Hematopoietic multipotent progenitor cell (in vitro differentiated cells): ENCODE measurements at places on chromosomes 2 and 18.

DNA sequence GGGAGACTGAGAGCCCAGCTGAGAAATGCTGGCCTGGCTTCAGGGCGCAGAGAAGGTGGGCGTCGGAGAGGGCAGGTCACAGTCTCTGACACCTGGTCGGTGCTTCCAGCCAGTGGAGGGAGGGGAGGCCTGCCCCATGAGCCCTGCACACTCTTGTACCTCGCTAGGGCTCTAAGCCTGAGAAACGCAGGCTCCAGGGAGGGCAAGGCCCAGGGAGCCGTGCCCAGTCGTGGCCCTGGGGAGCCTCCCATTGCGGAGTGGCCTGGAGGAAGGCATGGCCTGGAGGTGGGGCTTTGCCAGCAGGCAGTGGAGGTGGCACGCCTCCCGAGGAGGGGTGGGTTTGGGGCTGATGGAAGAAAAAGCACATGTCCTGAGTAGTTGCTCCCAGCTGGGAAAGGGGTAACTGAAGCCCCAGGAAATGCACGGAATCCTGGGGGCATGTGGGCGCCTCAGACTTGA lies 39.0 kb downstream of the MTERF4 start:
- DNase-seq: no peak

- no peak for DNase-seq
Observed at GRCh38 chr2:200397785-200398184, 91.3 kb downstream of the SPATS2L start.

GRCh38 chr2:88059979-88060906 lies 4.7 kb upstream of the KRCC1 start:
- DNase-seq: no peak

GRCh38 chr2:239249776-239250175 lies 151.0 kb downstream of the HDAC4 start:
- DNase-seq: no peak

- no peak for DNase-seq
Observed at GRCh38 chr2:111951486-111951885, 53.1 kb downstream of the MERTK start.

DNA sequence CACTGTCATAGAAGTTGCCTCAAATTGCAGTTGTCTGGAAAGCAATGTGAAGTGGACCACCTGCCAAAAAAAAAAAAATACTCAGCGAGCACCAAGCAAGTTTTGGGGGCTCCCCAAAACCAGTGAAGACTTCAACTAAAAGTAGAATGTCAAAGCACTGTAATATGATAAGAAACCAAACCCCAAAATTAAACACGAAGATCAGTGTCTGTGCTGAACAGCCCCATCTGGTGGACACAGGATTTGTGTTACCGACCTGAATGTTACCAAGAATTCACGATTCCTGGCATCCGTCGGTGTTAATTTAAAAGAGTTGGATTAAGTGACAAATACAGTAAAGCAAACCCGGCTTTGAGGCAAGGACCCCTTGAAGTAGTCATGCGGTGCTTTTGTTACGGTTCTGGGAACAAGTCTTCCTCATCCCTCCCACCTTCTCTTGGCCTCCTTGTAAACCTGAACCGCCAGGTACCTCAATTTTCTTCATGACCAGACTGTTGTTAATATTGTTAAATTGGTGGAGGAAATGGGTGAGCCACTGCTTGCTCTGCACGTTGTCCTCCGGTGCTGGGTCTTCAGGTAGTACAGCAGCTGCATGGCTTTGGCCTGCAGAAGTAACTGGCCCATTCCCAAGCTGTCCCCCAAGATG lies 31.3 kb upstream of the SSB start:
- peak; percentile 59 for DNase-seq

DNA sequence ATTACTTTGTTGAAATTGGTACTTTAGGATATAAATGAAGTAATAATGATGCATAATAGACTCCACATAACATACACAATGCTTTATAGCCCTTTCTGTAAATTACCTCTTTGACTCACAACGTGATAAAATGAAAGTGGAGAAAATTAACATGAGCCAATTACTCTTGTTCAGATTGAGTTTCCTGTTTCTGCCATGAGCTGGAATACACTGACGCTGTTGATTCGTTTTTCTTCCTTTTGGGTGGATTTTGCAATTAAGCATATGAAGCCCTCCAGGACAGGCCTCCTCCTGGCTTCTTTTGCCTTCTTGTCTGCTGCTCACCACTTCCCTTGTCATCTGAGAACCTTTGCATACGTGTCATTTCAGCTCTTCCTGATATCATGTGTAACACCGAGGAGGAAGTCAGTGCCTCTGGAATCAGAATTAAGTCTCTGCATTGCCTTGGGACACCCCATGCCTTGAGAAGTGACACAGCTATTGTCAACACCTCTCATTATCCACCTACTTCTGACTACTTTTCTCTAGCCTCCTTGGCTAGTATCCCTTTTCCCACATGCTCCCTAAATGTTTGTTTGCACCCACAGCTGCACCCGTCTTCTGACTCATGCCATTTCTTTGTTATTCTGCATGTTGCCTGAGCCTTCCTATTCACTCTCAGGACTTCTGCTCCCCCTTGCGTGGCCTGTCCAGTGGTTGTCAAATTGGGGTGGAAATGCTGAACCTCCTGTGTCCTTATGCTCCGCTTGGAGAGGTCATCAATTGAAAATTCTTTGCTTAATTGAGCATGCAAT lies 134.1 kb downstream of the FMNL2 start:
- peak; percentile 29 for DNase-seq

DNA sequence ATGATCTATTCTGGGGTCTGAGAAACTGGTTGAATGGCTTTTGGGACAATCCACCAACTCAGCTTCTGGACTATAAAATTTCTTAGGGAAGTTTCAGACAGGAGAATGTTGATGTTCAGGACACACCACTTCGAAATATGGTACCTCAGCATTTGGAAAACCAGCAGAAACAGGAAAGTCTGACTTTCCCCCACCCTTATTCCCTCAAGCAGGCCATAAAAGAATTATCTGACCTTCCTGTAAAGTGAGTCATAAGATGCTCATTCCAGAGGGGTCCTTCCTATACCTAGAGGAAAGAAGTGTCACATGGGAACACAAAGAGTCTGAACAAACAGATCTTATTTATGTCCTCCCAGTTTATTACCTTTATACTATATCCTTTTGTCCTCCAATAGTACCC lies 415.0 kb downstream of the CPS1 start:
- DNase-seq: no peak

DNA sequence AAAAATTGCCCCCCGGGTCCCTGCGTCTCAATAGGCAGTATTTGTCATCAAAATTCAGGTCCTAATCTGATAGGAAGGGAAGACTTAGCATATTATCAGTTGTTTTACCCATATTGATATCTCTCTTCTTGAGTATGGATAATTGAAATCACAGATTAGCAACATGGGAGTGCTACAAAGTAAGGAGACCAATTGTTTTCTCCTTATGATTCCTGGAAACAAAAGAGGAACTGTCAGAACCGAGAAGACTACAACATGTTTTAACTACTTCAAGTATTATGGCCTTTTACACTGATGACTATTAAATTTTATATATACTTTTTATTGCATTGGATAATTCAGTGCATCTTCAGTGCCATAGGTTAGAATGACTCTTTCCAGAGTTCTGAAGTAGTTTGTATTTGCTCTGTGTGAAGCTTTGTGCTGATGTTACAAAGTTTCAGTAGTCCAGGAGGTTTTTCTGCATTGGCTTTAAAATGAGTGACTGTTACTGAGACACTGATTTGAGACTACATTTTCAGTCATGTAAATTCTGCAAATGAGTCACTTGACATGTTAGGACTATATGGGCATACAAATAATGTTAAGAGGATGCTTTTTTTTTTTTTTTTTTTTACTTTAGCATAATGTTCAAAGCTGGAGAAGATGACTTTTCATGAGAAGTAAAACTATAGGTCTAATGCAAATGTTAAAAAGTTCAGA lies 19.7 kb upstream of the TLK1 start:
- no peak for DNase-seq

DNA sequence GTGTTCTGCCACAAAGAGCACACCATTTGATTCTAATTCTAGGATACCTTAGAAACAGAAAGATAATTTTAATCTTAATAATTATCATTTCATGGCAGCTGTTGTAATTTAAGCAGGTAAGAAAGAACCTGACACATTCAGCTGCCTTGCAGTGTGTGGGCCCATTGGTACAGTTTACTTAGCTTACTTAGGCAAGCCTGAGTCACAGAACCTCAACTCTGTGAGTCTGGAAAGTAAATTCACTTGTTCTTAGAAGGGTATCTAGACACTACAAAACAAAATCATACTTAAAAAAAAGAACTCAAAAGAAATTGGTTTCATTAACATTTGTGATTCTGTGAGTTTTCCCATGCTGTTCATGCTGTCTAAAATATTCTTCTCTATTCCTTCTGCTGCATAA lies 956.3 kb upstream of the SLC39A10 start:
- DNase-seq: no peak

DNA sequence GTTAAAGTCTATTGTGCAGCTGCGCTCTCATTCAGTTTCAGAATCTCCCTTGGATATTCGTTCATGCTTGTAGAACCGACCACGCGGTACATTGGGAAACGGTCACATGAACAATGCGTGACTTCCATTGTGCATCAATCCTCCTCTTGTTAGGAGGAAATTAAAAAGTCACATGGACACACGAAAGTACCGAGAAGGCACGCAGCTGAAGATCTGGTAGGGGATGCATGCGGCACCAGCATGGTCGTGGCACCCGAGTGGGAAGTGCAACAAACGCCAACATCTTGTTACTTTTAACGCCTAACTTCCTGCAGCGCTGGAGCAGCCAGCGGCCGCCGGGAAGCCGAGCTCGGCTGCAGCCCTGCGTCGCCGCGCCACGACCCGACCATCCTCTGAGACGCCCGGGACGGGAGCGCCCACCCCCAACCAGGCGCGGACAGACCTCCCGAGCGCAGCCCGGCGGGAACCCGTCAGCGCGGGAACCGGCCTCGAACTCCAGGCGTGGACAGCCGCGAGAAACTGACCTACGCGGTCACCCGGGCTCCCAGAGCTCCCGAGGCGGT lies 412 bp downstream of the OSBPL1A start:
- DNase-seq: peak; percentile 10

DNA sequence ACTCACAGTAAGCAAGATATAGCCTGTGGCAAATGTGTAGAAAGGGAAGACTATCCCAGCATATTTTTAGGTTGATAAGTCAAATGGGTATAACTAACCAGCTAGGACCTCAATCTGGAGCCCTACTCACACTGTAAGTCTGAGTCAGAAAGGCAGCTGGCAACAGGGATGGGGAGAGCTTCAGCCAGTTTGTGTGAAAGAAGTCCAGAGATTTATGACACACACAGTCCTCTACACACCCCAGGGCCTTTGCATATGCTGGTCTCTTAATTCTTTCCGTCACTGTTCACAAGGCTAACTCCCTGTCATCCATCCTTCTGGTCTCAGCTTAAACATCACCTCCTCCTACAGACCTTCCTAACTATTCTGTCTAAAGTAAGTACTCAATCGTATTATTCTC lies 5.9 kb upstream of the TCF4 start:
- no peak for DNase-seq

GRCh38 chr2:179605341-179605740 lies 256.1 kb downstream of the ZNF385B start:
- DNase-seq: no peak

DNA sequence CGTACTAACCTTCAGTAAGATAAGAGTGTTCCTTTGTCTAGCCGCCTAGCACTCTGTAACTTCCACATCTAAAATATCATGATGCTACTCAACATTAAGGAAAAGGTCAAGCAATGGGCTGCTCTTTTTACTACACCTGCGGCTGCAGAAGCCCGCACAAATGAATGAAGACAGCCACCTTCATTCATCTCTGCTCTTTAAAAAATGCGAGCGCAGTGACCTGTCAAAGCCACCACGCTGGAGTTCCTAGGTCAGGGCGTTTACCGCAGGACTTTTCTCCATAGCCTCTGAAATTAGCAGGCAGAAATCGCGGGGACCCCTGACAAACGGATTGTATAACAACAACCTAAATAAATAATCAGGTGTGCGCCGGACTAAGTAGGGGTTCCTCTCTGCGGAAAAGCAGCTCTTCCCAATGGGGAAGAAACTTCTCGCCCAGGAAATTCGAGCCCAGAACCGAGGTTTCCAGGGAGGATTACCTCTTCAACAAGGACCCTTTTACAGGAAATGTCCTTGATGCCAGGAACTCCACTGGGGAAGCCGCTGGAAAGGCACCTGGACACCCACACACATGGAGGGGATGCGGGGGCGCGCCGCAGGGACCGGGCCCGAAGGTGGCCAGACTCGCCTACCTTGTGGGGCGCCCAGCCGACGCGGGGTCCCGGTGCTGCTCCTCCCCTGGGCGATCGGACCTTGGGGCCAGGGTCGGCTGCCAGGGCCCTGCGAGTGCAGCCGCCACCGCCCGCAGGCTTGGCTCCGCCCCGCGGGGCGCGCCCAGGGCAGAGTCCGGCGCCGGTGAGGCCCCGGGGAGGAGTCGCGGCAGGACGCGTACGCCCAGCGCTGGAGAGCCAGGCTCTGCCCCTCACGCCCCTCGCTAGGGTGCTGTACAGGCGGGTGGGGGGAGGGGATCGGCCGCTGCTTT lies at the start of gene CCDC68:
CCDC68 (minus strand) TSS at position 758 of the 922 bp plus-strand sequence. CDS start 16,670 bp downstream, outside the sequence.
- DNase-seq: no peak

GRCh38 chr18:34933909-34934661 lies 107.1 kb upstream of the MAPRE2 start:
- DNase-seq: no peak

DNA sequence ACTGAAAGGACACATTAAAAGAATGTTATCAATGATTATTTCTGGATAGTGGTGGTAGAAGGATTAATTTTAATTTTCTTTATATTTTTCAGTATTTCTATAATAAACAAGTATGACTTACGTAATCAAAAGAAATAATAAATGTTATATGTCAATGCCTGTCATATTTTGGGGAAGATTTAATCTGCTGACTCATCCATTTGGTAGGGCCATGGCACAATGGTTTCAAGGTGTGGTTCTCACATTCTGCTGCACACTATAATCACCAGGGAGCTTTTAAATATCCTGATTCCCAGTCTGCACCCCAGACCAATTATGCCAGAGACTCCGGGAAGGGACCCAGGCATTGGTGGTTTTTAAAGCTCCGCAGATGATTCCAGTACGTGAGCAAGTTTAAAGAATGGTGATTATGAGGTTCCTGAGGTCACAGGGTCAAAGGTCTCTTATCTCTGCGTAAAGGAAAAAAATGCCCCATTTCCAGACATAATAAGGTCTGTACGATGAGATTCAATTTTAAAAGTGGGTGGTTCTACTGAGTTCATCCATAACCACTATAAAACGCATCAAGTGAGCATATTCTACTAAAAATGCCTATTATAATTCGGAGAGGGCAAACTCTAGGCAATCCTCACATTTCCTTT lies 27.2 kb downstream of the WIPF1 start:
- DNase-seq: no peak
